ENCODE measurements at places on chromosomes 5 and 9. TPM values are rescaled to one million over a fixed set of nuclear protein-coding genes. Genes with fewer than 3 reads are reported as not detected.

DNA sequence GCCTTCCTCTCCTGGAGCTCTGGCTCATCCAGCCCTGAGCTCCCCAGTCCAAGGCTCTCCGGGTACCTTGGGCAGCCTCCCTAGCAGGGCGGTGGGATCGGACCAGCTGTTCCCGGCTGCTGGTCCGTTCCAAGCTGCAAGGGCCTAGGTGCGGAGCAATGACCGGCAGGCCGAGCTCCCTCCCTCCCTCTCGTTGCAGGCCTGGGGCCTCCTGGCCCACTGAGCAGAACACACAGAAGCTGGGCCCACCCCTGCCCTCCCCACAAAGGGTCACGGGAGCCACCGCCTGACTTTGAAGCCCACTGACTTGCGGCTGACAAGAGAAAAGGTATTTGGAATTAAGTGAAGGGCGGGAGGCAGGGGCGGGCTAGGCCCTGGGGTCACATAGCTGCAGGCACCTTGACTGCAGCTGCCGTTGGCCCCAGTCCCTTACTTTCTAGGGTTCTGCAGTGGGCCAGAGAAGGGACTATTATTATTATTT lies 104.7 kb upstream of the IER5L start:
- peak; percentile 65 for DNase-seq

DNA sequence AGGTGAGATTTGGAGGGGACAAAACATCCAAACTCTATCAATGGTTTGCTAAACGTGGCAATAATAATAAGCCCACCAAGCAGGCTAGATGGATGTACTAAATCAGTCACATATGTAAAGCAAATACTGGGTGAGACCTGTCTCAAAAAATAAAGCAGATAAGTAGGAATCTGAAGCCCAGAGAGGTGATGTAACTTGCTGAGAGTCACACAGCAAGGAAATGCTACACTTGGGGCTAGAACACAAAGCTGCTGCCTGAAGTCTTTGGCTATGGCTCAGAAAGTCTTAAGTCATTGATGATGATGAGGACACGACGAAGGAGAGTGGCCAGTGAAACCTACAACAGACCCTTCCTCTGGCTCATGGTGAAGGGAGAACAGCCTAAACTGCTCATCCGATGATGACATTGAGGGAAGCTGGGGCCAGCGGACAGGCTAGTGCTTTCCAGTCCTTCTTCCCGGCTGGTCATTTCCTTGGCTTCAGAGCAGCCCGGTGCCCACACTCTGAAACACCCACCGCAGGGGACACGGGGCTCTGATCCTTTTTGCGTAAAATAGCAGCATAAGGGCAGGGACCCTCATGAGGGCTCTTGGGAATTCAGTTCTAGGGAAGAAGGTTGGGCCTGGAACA lies 14.1 kb downstream of the DUSP1 start:
- DNase-seq, result no peak

- no peak for DNase-seq
Measured at GRCh38 chr5:94086194-94086593, 344.8 kb upstream of the POU5F2 start.

DNA sequence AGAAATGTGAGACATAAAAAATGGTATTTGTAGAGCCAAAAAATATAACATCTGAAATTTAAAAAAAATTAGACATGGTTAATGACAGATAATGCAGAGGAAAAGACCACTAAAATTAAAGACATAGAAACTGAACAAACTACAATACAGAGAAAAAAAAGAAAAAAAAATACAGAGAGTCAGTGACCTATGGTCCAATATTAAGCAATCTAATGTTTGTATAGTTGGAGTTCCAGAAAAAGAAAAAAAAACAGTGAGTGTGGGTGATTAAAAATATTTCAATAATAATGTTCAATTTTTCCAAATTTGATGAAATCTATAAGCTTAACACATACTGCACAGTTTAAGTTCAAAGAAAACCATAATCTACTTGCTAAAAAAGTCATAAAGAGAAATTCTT lies 207.6 kb downstream of the MPDZ start:
- no peak for DNase-seq

DNA sequence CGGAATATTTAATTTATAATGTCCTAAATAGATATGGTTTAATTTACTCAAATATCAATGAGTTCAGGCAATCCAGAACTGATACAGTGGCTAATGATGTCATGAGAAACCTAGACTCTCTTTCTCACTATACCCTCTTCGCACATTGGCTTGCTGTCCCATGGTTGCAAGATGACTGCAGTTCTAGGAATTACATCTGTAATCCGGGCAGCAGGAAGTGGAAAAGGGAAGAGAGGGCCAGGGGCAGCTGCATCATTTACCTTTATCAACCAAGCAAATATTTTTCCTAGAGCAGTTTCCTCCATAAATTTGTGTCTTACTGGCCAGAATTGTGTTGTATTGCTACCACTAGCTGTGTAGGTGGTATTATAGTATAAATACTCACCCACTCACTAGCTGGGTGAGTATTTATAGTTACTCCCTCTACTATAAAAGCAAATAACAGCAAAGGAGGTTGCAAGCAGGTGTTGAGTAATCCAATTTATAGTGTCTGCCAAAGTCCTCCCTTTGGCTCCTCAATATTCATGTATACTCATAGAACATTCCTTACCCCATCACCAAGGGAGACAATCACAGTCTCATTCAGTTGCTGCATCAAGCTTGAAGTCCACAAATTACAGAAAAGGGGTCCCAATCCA lies 168.8 kb downstream of the DROSHA start:
- DNase-seq, result no peak

GRCh38 chr9:63816751-63817621 lies 1468.0 kb downstream of the FOXD4L5 start:
- peak; percentile 94 for DNase-seq

DNA sequence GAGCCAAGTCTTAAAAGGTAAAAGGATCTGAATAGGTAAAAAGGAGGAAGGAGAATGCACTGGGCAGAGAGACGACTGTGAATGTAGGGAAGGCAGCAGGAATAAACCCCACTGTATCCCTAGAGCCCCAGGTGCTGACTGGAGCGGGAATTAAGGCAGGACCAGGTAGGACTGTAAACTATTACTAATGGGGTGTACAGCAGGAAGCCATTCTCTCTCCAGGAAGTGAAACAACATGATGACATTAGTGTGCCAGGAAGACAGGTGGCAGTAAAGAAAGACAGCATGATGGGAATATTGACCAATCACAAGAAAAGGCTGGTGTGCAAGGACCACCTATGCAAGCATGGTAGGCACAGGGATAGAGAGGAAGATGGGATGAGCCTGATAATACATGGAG lies 433.0 kb downstream of the DNAH5 start:
- DNase-seq, result no peak

SNCAIP gene
- total RNA-seq, result 3.6 TPM

DIRAS2 gene
- not detected for total RNA-seq

SNCB gene
- total RNA-seq, result not detected

NR2F1-AS1 gene
- total RNA-seq, result 23.2 TPM
